ENCODE measurements at places on chromosomes 3 and 15.

DNA sequence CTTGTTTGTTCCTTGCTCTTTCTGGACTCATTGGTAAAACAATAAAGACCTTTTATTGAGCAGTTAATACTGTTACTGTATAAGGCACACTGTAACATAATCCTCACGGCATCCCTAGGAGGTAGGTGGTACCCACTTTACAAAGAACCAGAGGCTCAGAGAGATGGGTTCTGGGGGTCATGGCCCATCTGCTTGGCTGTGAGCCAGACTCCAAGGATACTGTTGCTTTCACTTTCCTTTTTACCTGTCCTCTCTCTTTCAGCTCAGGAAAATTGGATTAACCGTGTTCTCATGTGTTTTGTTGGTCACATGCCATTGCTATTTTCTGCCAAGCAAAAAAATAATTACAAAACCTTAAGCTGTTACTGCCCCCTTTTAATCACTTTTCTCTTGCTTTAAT is 34.8 kb upstream of the FILIP1L start:
- no peak for DNase-seq

- DNase-seq = no peak
These were observed 16.0 kb downstream of the TOMM70 start for GRCh38 chr3:100384733-100385525.

GRCh38 chr15:46855388-46855787 is 861.9 kb upstream of the SEMA6D start:
- DNase-seq = no peak

GRCh38 chr3:58630076-58630709 is 36.4 kb downstream of the FAM3D start:
- peak; percentile 91 for DNase-seq

DNA sequence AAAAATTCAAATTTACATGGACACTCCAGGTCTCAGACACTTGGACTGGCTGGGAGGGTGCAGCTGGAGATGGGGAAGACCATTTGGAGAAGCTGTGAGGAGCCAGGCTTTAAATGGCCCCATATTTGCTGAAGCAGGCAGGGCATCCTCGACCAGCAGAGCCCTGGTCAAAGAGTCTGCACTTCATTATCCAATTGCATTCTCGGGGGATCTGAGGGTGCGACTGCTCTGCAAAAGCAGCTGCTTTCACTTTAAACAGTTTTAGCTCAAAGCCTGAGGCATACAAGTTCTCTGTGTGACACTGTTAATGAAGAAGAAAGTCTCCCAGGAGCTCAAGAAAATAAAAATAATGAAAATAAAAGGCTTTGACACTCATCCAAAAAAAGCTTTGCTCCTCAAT is 98.0 kb upstream of the SLC25A36 start:
- DNase-seq = no peak

DNA sequence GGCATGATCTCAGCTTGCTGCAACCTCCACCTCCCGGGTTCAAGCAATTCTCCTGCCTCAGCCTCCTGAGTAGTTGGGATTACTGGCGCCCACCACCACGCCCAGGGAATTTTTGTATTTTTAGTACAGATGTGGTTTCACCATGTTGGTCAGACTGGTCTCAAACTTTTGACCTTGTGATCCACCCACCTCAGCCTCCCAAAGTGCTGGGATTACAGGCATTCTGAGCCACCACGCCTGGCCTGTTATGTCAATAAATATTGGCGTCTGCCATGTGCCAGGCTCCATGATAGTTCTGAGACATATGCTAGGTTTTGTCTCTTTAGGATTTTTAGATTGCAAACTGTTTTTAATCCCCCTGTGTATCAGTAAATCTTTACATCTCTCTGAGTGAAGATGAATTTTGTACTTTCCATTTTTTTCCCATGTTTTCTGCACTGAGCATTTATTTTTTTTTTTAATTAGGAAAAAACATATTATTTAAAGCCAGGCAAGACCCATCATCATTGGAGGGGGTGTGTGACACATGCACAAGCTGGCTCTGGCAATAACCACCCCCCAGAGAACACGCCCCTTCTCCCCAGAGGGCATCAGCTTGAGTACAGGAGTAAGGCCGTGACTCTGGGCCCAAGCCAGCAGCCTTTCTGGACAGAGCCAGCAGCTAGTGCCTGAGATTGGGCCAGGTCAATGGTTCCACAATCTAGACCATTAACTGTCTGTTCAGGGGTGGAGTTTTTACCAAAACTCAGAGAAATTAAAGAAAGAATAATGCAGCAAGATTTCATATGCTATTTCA is 51.0 kb upstream of the ATP1B3 start:
- DNase-seq = no peak

GRCh38 chr3:14946236-14946635 is 1.1 kb upstream of the NR2C2 start:
- DNase-seq = no peak

GRCh38 chr3:144429719-144430121 is 458.1 kb downstream of the DIPK2A start:
- no peak for DNase-seq

- no peak for DNase-seq
These were observed 71.9 kb upstream of the CHRNB4 start for GRCh38 chr15:78712797-78713515.

DNA sequence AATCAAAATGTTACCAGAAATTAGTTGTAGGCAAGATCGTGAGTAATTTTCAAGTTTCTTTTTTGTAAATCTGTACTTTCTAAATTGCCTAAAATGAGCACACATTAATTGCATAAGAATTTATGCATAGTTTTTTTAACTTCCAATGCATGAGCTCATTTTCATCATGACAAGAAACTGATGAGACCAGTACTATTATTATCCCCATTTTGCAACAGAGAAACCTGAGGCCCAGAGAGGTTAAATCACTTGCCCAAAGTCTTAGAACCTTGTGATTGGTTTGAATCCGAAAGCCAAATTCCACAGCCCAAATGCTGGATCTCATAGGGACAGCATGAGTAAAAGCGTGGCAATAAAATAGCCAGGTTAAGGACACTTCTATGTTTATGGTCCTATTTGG is 274.7 kb downstream of the ERC2 start:
- no peak for DNase-seq

DNA sequence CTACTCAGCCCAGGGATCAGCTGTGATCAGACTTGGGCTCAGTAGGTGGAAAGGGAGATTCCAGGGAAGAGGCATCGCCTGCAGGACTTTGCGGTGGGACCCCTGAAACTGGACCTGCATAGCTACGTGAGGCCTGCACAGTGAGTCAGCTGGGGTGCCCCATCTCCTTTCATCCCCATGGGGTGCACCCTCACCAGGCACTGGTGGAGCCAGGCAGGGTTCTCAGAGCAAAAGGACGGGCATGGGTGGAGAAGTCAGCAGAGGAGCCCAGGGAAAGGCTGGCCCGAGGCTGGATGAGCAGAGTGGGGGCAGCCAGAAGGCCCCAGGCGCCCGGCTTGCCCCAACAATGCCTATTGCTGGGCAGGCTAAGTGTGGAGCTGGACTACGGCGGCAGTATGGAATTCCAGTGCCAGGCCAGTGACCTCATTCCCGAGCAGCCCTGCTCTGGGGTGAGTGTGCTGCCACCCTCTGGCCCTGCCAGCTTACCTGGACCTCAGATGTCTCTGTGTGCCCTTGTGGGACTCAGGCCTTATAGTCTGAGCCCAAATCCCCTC is 19.7 kb downstream of the ACAA1 start:
- DNase-seq = no peak

- no peak for DNase-seq
These were observed 31.3 kb upstream of the DCLK3 start for GRCh38 chr3:36795622-36796021.

DNA sequence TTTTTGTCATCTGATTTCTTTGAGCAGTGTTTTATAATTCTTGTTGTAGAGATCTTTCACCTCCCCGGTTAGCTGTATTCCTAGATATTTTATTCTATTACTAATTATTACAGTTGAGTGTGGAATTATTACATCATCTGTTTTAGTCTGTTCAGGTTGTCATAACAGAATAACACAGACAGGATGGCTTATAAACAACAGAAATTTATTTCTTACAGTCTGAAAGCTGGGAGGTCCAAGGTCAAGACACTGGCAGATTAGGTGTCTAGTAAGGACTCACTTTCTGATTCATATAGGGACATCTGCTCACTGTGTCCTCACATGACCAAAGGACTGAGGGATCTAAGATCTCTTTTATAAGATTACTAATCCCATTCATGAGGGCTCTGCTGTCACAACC is 121.3 kb upstream of the THBS1 start:
- DNase-seq = no peak

GRCh38 chr3:48634661-48635221 is 520 bp downstream of the SLC26A6 start:
- no peak for DNase-seq

DNA sequence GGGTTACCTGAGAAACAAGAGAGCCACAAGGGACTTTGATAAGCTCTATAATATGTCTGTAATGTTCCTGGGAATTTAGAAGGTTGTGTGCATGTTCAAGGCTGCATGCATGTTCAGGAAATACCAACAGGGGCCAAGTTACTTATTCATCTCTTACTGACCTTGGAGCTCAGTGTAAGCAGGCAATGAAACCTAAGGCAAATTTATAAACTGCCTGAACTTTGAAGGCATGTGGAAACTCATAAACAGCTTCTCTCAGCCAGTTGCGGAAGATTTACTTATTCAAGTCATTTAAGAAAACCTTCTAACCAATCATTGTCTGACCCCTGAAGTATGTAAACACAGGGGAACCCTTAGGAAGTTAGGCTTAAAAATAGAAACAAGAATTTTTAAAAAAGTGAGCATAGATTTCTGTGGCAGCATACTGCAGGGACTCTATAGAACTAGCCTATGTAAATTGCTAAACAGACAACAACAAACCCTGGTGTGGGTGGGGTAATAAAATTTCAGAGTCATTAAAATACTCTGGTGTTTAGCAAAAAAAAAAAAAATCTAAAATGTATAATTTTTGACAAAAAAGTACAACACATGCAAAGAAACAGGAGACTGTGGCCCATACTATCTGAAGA is 57.2 kb downstream of the SLC15A2 start:
- no peak for DNase-seq

GRCh38 chr3:141045849-141046248 is 5.3 kb upstream of the SPSB4 start:
- no peak for DNase-seq

DNA sequence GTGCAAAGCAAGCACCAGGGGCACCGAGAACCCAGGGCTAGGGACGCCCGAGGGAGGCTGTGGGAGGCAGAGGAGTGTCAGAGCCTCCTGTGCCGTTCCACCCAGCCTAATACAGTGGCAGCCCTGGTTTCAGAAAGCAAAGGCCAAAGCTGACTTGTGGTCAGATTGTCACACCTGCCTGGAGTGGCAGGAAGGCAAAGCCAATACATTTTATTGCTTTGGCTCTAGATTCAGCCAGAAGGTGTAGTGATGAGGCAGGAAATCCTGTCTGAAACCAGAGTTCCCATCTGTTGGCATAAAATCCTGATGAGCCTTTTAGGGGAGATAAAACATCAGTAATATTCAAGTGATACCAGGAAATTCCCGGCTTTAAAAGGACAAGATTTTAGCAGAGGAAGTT is 168.3 kb downstream of the SLCO3A1 start:
- no peak for DNase-seq

DNA sequence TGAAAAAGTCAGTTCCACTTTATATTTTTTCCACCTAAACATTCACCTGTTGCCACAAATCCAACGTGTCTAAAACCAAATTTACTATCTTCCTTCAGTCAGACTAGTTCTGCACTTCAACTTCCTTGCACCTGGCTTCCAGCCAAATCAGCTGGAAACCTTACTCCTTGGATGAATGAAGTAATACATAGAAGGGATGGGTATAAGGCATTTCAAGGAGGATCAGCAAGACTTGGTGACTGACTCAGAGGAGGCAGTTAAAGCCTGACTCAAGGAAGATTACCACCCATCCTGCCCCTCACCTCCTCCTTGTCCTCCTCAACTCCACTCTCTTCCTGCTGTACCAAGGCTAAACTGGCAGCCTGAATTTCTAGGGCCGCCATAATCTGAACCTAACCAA is 37.1 kb downstream of the QTRT2 start:
- peak; percentile 44 for DNase-seq

GRCh38 chr15:82621970-82622369 is 25.2 kb downstream of the CPEB1 start:
- DNase-seq = no peak

DNA sequence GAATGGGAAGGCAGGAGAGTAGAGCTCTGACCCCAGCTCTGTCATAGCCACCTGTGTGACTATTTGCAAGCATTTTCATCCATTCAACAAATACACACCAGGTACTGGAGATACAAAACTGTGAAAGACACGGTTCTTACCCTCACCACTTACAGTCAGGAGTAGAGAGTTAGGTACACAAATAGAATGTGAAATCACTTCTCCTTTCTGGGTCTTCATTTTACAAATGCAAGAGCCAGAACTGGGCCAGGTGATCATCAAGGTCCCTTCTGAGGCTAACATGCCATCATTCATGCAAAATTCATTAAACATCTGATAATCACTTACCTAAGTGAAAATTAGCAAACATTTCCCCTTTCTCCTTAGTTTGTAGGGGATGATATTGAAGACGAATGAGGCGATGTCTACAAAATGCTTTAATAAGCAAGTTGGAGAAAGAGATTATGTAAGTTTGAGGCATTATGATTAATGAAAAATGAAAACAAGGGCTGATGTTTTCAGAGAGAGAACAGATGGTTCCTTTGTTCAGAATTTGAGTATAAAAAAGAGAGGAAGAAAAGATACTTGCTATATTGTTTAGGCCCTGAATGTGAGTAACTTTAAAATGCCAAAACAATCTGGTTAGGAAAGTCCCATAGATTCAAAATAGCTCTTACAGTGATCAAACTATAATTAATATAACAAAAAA is 88.6 kb downstream of the LPP start:
- no peak for DNase-seq

DNA sequence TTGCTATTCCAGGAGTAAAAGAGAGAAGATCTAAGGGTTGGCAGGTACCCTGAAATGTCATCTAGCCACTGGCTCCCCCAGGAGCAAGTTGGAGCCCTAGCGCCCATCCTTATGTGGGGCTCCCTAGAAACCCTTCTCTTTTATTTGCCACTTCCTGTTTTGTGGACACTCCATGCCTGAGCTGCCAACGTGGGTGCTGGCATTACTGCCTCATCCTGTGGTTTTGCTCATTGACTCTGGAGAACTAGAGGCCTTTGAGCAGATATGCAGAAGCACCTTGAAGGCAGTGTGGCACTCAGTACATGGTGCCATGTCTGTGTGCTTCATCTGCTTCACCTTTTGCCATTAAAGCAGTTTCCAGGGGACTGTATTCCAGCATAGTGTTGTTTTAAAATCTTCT is 8.1 kb downstream of the EDEM1 start:
- no peak for DNase-seq

DNA sequence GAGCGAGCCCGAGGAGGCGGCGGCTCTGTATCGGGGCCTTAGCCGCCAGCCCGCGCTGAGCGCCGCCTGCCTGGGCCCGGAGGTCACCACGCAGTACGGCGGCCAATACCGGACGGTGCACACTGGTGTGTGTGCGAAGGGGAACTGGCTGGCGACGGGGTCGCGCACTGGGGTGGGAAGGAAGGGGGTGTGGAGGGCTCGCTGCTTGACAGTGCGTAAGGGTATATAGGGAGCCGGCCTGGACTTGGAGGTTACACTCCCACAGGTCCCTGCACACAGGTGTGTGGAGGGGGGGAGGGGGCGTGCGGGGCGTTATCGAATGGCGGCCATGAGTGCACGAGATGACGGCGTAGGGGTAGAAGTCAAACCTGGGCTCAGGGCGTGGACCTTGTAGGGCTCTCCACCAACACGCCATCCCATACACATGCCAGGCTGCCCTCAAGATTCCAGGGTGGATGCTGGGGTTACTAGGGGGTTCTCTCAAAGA is 389 bp downstream of the APEH start:
- no peak for DNase-seq

- no peak for DNase-seq
These were observed 245.3 kb downstream of the ZNF621 start for GRCh38 chr3:40770061-40770460.

Data from eye (tissue), 1 donor.